NCI-H446 (cell line): ENCODE measurements at places on chromosomes 12 and 14.

- DNase-seq: no peak
Observed at GRCh38 chr12:54631988-54632728, 2.5 kb downstream of the LACRT start.

DNA sequence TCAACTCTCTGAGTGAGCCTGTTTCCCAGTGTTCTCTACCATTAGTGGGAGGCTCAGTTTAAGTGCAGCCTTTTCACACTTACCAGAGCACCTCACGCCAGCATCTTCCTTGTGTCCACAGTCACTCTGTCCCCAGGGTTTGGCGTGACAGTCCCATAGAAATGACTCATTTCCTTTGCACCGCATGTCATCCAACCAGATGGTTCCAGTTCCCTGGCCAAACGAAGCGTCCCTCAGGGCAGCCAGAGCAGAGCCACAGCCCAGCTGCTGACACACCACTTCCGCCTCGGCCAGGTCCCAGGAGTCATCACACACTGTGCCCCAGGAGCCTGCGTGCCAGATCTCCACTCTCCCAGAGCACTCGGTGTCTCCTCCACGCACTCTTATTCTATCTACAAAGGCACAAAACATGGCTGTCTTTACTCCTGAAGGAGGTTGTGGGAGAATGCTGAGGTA, 65.4 kb downstream of the ACSM4 start:
- no peak for DNase-seq

- no peak for DNase-seq
Observed at GRCh38 chr12:117889098-117889497, 79.7 kb downstream of the KSR2 start.

DNA sequence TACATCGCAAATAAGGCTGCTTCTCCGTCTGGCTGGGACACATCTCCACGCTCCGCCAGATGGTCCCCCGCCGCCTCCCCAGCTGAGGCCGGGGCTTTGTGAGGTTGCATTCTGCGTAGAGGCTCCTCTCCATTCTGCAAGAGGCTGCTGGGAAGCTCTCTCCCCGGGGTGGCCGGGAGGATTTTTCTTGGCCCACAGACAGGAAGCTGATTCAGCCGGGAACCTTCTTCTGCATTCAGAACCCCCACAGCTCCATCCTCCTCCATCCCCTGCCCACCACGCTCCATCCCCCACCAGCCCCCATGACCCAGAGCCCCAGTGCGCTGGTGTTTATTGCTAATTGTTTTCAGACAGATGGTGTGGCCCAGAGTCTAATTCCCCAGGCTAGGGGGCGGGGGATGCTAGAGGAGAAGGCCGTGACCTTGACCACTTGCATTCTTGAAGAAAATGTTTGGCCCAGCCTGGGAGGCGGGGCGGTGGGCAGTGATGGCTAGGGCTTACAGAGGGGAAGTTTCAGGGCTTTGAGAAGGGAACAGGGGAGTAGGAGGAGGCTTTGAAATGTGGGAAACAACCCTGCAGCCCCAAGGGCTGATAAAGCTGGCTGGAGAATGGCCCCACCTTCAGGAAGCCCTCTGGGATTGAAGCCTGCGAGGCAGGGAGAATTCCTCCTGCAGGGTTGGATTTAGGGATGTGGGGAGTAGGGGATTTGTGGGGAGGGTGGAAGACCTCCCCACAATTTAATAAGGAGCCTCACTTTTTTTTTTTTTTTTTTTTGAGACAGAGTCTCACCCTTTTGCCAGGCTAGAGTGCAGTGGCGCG, 88.5 kb upstream of the NCOR2 start:
- peak; percentile 88 for DNase-seq

DNA sequence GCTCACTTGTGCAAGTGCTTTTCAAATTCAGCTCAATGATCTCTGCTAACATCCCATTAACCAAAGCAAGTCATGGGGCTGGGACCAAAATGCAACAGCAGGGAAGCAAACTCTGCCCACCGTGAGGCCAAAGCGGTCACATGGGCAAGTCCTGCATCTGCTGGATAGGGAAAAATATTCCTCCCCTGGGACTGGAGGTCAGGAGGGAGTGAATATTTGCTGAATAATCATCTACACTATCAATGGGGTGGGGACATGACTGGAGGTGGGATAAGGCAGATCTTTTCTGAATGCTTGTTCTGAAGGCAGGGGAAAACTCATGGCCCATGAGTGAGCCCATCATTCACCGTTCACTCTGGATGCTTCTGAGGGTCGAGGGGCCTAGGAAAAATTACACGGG, 45.1 kb upstream of the VRK1 start:
- no peak for DNase-seq

DNA sequence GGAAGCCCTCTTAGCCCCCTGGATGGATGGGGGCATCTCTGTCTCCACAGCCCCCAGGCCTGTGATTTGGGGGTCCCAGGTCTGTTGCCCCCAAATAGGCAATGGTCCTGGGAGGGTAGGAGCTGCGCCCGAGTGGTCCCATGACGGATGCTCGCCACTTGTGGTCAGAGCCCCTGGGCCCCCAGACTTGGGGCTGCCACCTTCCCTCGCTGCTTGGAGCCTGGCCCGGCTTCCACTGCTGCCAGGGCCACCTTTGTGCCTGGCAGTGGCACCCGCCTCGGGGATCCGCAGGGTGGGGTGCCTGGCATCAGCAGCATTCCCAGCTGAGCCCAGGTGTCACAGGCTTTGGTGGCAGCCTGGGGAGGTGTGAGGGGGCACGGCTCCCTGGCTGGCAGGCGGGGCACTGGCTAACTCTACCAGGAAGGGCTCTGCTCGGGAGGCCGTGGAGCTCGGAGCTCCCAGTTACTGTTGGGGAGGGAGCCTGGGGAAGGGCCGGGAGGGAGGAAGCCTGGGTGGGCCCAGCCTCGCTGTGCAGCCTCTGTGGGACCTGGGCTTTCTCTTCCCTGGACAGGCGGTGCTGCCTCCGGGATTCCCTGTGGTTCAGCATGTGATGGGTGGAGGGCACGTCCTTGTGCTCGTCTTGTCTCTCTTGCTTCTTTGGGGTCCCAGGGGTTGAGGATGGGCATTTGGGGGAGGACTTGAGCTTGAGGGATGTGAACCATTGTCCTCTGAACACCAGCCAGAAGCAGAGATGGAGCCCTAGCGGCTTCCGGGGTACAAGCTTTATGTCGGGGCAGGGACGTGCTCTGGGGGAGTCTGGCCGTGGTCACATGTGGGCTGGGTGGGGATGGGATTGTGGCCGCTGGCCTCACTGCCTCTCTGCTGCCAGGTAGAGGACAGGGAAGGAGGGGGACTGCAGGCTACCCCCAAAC, 5.4 kb downstream of the KIF26A start:
- no peak for DNase-seq

GRCh38 chr14:23120541-23121251, 1.6 kb upstream of the CEBPE start:
- DNase-seq: peak; percentile 96

DNA sequence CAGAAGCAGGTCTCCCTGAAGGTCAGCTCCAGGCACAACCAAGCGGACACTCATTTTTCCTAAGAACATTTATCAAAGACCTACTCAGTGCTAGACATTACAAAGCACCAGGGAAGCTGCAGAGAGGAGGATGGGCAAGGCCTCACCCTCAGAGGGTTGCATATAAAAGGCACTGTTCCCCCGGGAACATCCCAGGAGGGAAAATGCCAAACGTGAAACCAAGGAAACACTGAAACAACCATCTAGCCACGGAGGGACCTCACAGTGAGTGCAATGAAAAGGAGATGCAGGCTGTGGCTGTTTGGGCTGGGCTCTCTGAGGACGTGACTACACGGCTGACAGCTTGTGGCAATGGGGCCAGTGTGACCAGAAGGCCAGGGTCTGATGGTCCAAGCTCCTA, 117.4 kb upstream of the VASH1 start:
- no peak for DNase-seq

- DNase-seq: no peak
Observed at GRCh38 chr12:124463341-124463921, 104.0 kb downstream of the NCOR2 start.

DNA sequence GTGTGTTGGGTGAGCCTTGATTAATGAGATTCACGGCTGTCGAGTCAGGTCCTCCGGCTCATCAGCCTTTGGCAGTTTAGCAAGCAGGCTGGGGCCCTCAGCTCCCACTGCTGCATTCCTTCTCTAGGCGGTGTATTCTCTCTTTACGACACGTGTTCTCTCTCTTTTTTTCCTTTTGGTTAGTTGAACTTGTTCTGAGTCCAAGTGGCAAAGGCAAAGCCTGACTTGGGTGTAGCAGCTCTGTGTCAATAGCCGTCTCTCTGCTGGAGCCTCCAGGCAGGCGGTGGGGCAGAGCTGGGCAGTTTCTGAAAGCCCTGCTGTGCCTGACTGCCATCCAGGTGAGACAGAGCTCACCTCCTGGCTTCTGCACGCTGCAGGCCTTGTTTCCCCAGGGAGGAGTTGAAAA, 46.6 kb downstream of the SUSD6 start:
- DNase-seq: no peak

- DNase-seq: no peak
Observed at GRCh38 chr12:52631676-52632459, 13.5 kb upstream of the KRT73 start.

- DNase-seq: peak; percentile 94
Observed at GRCh38 chr12:4997939-4998338, 45.7 kb upstream of the KCNA5 start.

DNA sequence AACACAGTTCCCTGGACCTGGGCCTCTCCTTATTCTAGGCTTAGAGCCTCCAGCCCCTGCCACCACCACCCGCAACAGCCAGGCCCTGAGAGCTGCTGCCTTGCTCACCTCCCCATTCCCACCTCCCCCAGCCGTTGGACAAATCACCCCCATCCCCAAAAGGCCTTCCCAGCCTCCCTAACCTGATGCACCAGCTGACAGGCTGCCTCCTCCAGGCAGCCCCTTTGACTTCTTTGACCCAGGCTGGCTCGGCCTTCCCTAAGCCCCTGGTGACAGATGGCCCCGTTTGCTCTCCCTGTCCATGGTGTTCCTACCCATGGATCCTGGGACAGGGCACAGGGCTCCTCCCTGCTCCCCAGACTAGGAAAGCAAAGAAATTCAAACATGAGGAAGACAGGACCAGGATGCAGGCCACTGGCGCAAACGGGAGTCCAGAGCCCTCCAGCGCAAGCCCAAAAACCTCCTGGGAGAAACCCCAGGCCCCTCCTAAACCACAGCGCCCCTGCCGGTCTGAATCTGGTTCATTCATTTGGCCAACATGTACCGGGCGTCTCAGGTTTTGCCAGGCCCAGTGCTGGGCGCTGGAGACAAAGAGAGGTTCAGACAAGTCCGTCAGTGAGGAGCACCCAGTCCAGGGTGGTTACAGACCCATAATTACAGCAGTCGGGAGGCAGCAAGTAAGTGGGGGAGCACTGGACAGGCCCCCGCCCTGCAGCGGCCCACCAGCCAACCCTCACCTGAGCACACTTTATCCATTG, 2.4 kb downstream of the AKT1 start:
- no peak for DNase-seq

DNA sequence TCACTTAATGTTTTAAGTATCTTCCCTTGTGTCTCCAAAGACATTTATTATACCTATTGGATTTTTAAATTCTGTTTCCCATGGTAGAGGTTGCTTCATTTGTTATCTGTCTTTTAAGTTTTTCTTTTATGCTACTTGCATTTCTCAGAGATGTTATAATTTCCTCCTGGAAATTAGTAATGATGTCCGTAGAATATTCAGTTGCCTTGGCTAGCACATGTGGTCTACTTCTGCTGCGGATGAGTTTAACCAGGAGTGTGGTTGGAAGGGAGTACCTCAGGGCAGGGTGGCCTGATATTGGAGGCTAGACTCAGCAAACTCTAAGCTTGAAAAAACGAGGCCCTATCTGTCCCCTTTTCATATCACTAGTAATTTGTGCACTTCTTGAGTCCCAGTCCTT, 8.8 kb upstream of the EVL start:
- DNase-seq: no peak

GRCh38 chr14:56972948-56973347, 162.7 kb upstream of the OTX2 start:
- no peak for DNase-seq

DNA sequence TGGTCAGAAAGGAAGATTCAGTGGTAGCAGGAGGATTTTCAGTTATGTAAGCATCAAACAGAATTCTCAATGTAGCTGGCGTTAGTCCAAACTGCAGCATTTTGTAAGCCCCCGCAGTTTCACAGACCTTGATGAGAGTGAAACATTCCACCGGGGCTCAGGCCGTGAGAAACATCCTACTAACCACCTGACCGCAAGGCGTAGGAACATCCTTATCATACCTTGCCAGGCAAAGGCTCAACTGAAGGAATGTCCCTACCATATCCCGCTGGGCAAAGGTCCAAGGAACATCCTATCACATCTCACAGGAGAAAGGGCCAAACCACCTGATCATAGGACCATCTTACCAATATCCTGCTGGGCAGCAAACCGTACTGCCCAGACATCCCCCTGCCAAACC, 624.8 kb upstream of the TMEM132C start:
- no peak for DNase-seq

GRCh38 chr12:54024581-54025305, 3.5 kb upstream of the HOXC6 start:
- no peak for DNase-seq

GRCh38 chr12:20369305-20370013, 1.1 kb downstream of the PDE3A start:
- DNase-seq: peak; percentile 43

- DNase-seq: no peak
Observed at GRCh38 chr12:68958322-68958721, 25.4 kb upstream of the CPM start.

- DNase-seq: no peak
Observed at GRCh38 chr14:50875359-50876070, 3.7 kb downstream of the ABHD12B start.

GRCh38 chr12:28040246-28040645, 67.7 kb upstream of the PTHLH start:
- no peak for DNase-seq

DNA sequence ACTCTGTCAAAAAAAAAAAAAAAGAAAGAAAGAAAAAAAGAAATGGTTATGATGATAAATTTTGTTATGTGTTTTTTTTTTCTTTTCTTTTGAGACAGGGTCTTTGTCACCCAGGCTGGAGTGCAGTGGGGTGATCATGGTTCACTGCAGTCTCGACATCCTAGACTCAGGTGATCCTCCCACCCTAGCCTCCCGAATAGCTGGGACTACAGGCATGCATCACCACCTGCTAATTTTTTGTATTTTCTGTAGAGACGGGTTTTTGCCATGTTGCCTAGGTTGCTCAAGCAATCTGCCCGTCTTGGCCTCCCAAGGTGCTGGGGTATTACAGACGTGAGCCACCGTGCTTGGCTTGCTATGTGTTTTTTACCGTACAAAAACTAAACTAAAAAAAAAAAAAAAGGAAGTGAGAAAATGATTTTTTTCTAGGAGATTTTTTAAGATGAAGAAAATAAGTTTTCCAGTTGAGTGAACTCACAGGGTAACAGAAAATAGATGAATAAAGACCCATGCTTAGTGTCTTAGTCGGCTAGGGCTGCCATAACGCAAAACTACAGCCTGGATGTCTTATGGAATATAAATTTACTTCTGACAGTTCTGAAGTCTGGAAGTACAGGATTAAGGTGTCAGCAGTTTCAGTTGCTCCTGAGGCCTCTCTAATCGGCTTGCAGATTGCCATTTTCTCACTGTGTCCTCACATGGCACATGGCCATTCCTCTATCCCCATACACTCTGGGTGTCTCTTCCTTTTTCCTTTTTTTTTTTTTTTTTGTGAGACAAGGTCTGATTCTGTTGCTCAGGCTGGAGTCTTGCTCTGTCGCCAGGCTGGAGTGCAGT, 13.2 kb upstream of the APOF start:
- no peak for DNase-seq
